ENCODE measurements at places on chromosomes 2 and 18.

DNA sequence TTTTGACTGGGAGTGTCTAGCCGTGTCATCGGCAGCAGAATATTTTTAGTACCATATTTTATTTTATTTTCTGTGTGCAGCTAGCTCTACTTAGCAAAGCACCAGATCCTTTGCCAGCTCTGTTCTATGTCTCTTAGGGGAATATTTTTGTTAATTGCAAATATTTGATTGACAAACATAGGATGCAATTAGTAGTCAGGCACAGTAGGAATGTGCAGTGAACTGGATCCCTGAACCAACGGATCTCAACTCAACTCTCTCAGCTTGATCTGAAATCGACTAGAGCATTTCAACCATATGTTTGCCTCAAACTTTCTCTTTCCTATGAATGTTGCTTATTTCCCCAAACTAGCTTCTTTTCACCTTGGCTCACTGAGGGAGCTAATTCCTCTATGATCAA, 998.0 kb upstream of the FANCL start:
- no peak for DNase-seq

DNA sequence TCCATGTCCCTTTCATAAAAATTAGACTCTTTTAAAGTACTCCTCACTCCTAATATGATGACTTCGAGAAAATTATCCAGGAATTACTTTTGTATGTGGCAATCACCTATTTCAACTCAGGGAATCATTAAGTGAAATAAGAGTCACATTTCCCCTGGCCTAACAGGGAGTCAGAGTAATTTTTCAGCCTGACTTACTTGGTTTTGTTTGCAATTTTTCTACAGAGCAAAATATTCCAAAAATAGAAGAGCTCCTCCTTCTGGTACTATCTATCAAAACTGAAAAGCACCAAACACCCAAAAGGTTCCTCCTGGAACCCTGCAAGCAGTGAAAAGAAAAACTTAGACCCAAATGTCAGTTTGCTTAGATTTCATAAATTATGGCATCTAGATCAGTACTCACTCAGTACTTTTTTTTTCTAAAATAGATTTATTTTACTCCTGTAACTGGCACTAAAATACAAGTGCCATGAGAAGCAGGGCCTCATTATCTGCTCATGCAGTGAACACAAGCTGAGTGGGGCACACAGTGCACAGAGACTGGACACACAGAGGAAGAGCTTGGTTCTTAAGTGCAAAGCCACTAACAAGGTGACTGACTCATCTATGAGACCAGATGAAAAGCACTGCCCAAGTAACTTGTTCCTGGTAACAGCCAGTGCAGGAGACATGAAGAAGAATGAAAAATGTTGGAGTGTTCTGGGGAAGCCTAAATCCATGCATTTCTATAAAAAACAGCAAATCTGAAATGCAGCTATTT, 28.7 kb downstream of the ACAA2 start:
- peak; percentile 46 for DNase-seq

GRCh38 chr2:165505514-165505913, 36.0 kb downstream of the CSRNP3 start:
- DNase-seq: peak; percentile 3

DNA sequence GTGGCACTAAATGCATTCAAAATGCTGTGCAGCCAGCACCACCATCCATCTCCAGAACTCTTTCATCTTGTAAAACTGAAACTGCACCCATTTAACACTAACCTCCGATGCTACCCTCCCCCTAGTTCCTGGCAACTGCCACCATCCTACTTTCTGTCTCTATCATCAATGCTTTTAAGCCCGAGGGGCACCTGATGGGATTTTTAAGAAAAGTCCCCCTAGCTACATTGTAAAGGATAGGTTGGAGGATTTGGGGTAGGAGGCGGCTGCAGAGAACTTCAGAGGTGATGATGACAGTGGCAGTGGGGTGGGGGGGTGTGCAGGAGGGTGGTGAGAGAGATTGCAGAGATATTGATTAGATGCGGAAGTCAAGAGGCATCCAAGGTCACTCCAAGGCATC, 10.8 kb upstream of the YWHAQ start:
- no peak for DNase-seq

- DNase-seq: no peak
Measured at GRCh38 chr2:117716505-117716904, 98.0 kb upstream of the DDX18 start.

GRCh38 chr2:6113786-6114185, 421.6 kb downstream of the SOX11 start:
- DNase-seq: no peak

GRCh38 chr18:10124557-10124956, 210.7 kb downstream of the VAPA start:
- DNase-seq: no peak
